Adipocyte (in vitro differentiated cells): ENCODE measurements at places on chromosomes 16 and 17.

DNA sequence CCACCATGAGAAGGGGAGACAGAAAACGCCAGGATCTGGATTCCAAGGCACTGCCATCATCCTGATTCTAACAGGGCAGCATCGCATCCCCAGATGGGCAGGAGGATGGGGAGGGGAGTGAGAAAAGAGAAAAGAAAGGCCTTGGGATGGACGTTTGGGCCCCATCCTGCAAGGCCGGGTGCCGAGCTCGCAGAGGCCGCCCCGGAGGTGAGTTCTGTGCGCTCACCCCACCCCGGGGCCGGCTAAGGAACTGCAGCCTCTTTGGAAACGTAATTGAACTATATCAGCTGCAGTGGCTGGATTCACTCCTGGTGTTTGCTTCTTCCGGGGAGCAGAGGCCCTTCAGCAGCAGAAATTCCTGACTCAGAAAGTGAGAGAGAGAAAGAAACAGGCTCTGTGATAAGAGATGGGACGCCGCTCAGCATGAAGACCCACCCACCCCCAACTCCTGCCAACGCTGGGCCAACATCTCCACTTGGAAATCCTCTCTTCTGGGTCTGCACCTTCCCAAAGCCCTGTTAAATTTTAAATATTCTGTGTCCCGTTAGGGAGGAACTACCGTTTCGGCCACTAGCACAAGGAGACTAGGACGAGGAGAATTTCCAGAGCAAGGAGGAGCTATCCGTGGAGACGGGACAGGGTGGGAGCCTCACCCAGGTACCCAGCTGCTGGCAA lies 8.5 kb upstream of the SSTR2 start:
- peak; percentile 86 for DNase-seq

DNA sequence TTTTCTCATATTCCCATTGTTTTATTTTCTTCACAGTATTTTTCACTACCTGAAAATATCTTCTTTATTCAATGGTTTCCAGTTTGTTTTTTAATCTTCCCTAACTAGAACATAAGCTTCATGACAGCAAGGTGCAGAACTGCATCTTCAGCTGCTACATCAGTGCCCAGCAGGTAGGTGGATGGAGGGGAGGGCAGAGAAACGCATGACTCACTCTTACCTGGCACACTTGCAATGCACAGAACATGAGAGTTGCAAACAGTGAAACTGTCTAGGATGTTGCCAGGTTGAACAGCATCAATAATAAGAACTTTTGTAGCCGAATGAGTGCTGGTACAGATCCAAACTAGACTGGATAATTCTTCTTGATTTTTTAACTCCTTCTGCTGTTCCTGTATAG lies 127.1 kb downstream of the SPAG9 start:
- DNase-seq: no peak

DNA sequence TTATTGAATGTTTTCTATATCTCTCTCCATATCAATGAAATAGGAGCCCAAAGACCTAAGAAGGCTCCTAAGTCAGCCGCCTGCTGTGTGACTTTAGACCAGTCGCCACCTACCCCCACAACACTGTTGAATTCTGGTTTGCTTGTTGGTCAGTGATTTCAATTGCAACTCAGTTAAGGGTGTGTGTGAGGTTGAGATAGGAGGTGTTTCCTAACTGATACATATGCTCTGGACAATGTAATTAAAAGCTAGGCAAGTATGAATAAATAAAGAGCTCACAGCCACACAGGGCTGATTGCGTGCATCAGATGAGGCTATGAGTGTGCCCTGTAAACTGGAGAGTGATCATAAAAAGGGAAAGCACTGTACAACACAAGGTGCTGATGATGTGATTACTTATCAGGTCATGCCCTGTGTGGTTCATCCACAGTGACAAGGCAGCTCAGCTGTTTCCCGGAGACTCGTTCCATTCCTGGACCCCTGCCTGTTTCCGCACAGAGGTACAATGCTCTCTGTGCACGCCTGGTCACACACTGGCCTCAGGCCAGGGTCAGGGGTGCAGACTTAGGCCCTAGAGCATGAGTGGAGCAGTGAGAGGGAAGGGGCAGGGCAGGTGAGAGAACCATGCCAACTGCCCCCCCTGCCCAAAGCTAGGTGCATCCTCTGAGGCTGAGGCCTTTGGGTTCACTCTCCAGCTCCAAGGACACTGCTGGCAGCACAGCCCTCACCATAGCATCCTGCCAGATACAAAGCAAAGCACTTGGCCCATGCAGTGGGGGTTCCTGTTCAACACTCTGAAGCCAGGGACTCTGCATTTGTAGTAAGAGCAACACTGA lies 3.3 kb upstream of the KRT35 start:
- no peak for DNase-seq

DNA sequence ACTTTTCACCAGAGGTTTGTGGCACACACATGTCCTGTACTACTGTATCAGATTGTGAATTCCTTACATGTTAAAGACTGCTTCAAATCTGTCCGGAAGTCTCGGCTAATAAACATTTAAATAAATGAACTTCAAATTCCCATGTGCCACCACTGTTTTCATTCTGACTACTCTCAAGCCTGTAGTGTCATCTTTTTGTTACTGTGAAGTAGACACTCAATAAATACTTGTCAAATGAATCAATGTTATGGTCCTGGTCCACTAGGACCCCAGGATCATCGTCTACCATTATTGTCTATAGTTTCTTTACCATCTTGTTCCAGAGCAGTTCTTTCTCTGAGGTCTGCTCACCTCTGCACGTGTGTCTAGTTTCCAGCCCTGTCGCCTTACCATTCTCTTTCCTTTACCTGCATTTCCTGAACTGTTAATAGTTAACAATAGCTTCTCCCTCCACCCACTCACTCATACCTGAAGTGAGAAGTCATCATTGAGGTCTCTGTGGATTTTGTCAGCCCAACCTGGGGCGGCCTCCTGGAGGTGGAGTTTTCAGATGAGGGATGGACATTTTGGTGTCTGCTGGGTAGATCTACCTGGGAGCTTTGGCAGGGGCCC lies 333.0 kb downstream of the SEC14L1 start:
- DNase-seq: no peak

DNA sequence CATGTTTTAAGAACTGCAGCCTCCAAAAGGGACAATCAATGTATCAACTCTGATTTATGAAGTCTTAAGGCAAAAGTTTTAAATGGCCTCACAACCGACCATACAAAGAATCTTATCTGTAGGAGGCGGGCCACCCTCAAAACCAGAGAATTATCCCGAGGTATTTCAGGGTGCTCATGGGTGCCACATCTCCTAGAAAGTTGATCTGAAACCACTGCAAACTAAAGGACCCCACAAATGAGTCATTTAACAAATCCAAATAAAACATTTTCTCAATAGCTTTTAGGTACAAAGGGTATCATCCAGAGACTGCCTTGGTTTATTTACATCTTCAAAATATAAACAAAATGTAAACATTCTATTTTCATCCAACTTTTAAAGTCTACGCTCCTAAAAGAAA lies 6.8 kb downstream of the ERN1 start:
- no peak for DNase-seq

GRCh38 chr17:76182016-76182764 lies 41.1 kb upstream of the FOXJ1 start:
- peak; percentile 91 for DNase-seq

DNA sequence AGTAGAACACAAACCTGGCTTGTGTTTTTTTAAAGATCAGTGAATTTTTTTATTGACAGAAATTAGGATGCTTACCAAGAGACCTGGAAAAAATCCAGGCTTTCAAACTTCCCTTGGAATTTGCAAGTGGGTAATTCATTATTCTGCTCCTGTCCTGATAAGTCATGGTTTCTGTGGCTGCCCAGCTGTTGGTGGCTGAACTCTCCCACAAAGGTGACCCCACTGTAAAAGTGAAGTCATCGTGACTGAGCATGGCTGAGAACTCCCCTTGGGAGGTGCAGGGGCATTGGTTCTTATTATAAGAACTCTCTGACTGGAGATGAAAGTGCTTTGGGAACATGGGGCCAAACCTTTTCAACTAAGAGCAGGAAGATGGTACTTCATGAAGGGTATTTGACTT lies 46.6 kb upstream of the TANC2 start:
- no peak for DNase-seq

- peak; percentile 78 for DNase-seq
Observed at GRCh38 chr16:72467157-72467759, 295.3 kb upstream of the PMFBP1 start.

DNA sequence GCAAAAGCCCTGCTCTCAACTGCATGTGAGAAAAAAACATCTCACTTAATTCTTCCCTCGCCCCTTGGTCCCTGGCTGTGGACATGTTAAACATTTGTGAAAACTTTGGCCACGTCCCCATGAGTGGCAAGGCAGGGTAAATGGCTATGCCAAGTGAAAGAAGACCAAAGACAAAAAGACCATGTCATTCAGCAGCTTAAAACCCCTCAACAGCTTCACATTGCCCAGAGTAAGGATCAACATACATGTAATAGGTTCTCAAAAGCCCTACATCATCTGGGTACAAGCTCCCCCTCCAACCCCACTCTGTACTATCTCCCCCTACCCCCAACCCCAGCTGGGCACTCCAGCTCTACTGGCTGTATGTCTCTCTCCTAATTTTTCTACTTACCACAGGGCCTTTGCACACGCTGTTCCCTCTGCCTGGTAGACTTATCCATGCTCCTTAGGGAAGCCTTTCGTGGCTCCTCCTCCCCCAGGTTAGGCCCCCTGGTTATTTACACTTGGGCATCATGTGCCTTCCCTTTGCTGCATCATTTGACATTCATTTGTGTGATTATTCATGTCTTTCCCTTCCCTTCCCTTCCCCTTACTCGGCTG lies 75.7 kb downstream of the NDE1 start:
- DNase-seq: no peak
